NCI-H69 (cell line): ENCODE measurements at places on chromosomes 4 and X.

- DNase-seq, result no peak
These were observed 20.4 kb upstream of the GDPD2 start for GRCh38 chrX:70402721-70403120.

DNA sequence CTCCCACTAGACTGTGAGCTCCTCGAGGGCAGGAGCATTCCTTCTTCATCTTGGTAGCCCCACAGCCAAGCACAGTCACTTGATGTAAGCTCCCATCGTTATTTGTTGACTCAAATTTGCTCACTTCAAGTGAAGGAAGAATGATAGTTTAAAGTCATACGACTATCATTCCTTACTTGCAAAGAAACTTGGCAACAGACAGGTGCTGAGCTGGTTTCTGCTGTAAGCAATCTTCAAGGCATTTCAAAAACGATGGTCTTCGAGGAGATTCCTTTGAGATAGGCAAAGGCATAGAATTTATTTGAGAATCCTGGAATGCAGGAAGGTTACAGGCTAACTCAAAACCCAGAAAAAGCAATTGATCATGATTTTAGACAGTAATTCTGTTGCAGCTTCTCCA lies 64.8 kb downstream of the QDPR start:
- DNase-seq, result no peak

DNA sequence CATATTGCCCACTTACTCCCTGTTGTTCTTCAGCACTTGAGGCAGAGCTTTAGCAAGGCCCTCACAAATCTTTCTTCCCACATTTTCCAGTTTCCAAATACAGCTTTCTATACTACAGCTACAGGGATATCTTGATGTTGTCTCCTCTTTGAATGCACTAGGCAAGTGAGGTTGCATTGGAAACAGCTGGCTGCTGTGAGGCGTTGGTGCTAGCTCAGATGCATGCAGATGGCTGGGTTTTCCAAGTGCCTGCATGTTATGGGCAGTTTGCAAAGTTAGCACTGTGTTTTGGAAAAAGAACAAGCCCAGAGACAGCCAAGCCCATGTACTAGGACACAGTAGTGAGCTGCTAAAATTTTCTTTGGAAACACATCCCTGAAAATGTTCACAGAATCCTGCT lies 315.1 kb upstream of the RASGEF1B start:
- DNase-seq, result peak; percentile 64

- no peak for DNase-seq
These were observed 30.5 kb upstream of the NSG1 start for GRCh38 chr4:4356106-4357041.

DNA sequence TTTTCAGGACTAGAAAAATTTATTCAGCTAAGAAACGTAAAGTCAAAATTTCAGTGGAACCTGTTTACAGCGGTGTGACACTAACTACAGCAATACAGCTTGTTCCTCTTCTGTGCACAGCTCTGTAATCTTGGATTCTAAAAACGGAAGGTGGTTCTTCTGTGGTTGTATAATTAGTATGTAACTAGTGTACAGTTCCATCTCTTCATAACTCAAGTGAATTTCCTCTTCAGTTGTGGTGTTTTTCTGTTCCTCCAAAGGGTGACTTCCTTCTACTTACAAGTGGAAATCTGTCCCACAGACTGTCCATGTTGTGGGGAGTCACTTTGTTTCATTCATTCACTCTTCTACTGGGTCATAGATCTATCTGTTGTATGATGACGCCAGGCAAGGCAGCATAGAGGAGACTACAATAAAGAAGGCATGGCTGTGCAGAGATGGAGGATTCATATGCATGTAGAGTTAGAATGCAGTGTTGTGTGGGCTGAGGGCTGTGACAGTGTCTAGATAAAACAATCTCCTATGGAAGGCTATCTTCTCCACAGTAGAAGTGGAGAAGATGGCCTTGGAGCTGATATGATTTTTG lies 5.4 kb downstream of the DAPP1 start:
- DNase-seq, result no peak

GRCh38 chr4:113406723-113407016 lies 354.9 kb downstream of the CAMK2D start:
- peak; percentile 90 for DNase-seq

DNA sequence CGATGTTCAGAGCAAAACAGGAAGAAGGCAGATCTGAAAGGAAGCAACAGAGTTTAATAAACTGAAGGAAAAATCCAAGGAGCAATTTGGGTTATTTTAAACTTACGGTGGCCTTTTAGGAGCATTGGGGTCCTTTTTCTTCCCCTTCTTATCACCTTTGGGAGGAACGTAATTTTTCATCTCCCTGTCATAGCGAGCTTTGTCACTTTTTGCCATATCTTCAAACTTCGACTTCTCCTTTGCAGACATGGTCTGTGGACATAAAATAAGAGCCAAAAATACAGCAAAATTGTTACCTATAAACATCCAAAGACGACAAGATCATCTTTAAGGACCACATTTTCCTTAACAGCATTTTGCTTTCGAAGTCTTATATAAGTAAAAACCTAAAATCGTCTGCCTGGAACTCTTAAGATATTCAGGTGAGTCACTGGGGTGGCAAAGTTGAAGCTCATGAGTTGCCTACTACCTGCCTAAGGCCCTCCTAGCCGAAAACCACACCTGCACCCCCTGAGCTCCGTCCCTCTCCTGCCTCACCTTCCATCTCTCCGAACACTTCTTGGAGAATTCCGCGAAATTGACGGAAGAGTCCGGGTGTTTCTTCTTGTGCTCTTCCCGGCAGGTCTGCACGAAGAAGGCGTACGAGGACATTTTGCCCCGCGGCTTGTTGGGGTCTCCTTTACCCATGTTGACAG lies 1.0 kb downstream of the HMGB2 start:
- peak; percentile 63 for DNase-seq

GRCh38 chrX:124274438-124275181 lies 57.9 kb upstream of the TEX13D start:
- DNase-seq, result peak; percentile 14

- DNase-seq, result no peak
These were observed 171.8 kb upstream of the FGF16 start for GRCh38 chrX:77275392-77275791.

DNA sequence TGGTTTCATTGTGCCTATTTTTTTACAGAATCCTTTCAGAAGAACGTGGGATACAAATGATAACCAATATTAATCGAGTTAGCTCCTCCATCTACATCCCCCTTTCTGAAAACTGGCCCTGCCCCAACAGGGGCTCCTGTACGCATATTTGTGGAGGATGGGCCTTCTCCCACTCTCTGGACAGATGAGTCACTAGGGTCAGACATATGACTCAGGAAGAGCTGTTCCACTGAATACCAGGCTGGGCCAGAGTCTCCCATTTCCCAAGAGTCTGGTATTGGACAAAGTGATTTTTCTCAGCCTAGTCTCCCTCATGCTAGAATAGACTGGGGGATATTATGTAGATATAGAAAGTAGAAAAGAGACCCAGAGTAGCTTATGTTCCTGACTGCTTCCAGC lies 142.4 kb downstream of the TSPAN5 start:
- DNase-seq, result peak; percentile 16

- DNase-seq, result peak; percentile 38
These were observed 260 bp upstream of the CCDC149 start for GRCh38 chr4:24913119-24913485.

GRCh38 chr4:48254381-48255071 lies 15.1 kb downstream of the TEC start:
- DNase-seq, result peak; percentile 71

DNA sequence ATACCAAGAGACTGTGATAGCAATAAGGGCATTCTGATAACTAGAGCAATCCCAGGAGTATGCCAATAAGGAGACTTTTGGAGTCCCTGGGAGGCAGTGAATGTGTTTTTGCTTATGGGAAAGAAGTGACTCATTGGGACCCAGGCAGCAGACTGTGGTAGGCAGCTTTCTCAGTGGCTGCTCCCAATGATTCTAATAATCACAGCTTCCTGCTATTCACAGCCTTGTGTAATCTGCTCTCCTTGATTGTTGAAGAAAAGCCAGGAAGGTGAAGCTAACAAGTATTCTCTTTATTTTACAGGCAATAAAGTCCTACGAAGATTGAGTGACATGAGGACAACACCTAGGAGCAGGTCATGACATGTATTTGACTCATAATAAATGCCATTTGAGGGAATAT lies 70.3 kb upstream of the DDX60 start:
- no peak for DNase-seq

DNA sequence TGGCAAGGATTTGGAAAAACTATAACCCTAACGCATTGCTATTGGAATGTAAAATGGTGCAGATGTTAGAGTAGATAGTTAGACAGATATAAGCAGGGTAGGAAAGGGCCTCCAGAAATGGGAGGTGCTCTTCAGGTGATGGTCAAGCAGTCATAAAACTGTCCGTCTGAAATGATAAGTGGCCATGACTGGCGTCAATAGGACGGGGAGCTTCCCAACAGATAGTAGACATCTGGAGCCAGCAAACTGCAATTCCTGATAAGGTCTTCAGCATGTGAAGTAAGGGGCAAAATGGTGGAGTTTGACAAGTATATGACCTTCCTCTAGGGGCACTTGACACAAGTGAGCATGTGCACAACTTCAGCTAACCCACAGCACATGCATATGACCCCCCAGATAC lies 250.4 kb downstream of the MAGEB5 start:
- DNase-seq, result no peak

- no peak for DNase-seq
These were observed 239.0 kb upstream of the GIMD1 start for GRCh38 chr4:106607558-106607957.

DNA sequence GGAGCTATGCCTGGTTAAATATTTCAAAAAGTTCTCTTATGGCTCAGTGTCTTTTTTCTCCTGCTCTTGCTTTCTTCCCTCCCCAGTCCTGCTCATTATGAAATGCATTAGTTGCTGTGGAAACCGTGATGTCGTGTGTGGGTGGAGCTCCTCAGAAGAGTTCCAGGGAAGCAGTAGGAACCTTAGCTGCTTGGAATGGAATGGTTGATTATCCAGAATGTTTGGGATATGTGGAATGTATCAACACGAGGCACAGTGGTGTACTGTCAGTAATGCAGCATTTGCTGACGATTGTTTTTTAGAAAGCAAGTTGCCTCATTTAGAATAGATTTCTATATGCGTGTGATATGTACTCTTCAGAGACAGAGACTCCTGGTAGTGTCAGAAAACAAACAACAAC lies 333.2 kb downstream of the ARHGAP10 start:
- peak; percentile 58 for DNase-seq

GRCh38 chr4:81845273-81845672 lies 373.6 kb upstream of the RASGEF1B start:
- no peak for DNase-seq

GRCh38 chr4:85952528-85952927 lies 407.3 kb downstream of the MAPK10 start:
- no peak for DNase-seq

- no peak for DNase-seq
These were observed 133.1 kb downstream of the AFAP1 start for GRCh38 chr4:7806338-7807090.

DNA sequence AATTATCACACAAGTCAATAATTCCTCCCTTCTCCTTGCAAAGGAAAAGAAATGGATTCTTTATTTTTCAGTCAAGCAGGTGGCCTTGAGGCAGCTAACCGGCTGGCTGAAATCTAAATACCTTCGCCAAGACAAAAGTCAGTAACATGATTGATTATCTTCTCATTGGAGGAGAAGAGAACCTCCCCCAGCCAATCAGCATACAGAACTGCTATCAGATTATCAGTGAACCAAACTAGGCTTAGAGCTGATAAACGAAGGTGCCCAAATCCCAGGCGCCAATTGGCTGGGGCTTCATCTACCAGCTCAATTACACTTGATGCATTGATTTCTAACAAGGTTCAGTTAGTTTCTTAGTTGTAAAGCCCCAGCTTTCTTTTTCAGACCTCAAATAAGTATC lies 152.4 kb upstream of the NOCT start:
- no peak for DNase-seq

DNA sequence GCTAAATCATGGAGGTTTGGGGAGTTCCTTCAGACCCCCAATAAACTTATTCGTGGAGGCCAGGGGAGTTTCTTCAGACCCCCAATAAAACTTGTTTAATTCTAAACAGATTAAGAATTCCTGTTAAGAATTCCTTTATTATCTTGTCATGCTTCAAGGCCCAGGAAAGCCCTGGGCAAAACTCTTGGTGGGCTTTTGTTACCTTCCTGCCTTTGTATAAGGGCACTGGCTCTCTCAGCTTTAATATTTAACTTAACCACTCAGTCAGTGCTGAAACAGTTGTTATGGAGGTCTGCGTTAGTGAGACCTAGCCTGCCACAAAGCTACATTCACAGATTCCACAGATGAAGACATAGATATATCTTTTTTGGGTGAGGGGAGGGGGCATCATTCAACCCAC lies 29.0 kb upstream of the LGI2 start:
- DNase-seq, result no peak

- peak; percentile 76 for DNase-seq
These were observed 285.2 kb upstream of the GATB start for GRCh38 chr4:152045807-152046571.

DNA sequence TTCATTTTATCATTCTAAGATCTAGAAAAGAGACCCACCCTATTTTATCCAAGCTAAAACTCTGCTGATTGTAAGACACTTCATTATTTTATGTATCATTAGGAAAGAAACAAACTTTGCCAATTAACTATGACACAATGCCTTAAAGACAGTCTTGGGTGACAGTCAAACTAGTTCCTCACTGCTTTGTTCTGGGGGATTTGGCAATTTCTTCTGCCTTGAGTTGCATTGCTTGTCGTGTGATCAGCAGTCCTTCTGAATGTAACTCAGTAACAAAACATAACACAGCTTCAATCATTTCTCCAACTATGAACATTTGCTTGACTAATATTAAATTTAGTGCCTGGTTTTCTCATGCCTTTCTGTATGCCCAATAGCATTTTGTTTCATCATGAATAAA lies 577.9 kb upstream of the DIPK2B start:
- DNase-seq, result no peak

DNA sequence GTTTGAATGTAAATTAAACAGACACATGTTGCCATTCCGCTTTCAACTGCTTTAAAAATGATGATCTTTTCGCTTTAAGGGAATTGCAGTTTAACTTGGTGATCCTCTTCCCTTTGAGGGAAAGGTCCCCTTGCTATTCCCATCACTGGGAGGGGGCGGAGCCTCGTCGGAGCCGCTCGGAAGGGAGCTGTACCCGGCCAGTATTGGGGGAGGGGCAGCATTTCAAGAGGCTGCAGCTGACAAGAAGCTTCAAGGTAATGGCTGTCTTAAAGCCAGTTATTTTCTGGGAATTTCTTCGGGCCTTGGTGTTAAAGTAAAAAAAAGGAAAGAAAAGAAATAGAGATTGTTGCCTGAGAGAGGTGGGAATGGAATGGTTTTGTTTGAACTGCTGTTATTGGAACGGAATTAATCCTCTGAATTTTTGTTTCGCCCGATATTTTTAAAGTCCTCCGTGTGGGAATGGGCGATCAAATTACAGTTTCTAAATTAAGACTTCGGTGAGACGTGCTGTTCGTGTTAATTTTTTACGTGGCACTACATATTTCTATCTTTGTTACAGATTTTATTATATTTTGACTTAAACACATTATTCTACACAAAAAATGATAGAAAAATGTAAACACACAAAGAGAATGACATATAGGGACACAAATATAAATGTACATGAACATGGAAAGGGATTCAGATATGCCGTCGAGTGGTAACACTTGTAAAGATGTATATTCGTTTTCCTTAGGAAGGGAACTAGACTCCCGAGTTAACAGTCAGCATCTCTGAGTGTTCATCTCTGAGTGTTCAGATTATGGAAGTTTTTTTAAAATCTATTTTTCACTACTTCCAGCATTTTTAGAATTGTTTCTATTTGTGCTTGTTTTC lies 9.2 kb downstream of the PWWP3B start:
- DNase-seq, result no peak

GRCh38 chr4:137968956-137969678 lies 273.0 kb downstream of the SLC7A11 start:
- DNase-seq, result no peak
